Stimulated activated CD4-positive, alpha-beta T cell treated with anti-CD3 and anti-CD28 coated beads, Interleukin-1b, Interleukin-23, amount 100 ng/mL, for 48 hours (primary cell): ENCODE measurements at places on chromosomes 4 and X.

DNA sequence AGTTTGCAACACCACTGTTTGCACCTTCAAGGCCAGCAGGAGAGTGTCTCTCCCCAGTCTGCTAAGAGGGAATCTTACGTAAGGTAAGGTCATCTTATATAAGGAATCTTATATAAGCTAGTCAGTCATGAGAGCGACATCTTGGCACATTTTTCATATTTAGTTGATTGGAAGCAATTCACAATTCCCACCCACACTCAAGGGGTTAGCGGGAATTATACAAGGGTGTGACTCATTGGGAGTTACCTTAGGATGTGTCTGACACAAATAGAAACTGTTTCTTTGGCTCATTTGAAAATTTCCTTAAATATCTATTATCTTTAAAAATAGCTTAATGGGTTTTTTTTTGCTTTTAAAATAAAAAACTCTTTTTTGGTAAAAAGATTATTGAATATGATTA lies 62.1 kb upstream of the GRPR start:
- DNase-seq, result no peak

- no peak for DNase-seq
These were observed 12.3 kb upstream of the UCP1 start for GRCh38 chr4:140581078-140581477.

GRCh38 chrX:129043138-129043537 lies 480.2 kb downstream of the SMARCA1 start:
- DNase-seq, result no peak

- no peak for DNase-seq
These were observed 5.5 kb upstream of the S100P start for GRCh38 chr4:6687947-6688878.

- DNase-seq, result no peak
These were observed 9.7 kb upstream of the NSG1 start for GRCh38 chr4:4377191-4377590.

DNA sequence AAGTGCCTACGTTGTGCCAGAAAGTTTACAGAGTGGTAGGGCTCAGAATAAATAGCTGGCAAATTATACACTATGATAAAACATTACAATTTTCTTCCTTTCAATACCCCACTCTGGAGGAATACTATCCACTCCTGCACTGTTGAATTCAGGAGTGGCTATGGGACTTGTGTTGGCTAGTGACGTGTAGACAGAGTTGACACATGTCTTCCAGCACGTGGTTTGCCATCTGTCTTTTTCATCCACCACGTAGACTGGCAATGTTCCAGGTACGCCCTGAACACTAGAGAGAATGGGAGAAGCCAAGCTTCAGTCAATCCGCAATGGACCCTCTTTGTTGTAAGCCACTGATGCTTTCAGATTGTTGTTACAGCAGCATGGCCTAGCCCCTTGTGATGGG lies 168.8 kb upstream of the RBPJ start:
- DNase-seq, result peak; percentile 25

DNA sequence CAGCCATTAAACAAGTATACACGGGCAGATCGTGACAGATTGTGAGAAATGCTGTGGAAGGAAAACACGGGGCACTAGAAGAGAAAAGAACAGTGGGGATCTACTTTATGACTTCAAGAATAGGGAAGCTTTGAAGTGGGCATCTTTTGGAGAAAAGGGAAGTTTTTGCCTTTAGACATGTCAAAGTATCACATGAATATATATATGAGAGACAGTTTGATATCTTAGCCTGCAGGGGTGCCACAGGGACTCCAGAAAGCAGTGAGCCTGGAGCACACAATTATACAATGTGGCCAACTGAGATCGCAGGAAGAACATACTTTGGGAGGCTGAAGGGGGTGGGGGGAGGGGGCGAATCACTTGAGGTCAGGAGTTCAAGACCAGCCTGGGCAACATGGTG lies 35.7 kb downstream of the RELL1 start:
- DNase-seq, result no peak

DNA sequence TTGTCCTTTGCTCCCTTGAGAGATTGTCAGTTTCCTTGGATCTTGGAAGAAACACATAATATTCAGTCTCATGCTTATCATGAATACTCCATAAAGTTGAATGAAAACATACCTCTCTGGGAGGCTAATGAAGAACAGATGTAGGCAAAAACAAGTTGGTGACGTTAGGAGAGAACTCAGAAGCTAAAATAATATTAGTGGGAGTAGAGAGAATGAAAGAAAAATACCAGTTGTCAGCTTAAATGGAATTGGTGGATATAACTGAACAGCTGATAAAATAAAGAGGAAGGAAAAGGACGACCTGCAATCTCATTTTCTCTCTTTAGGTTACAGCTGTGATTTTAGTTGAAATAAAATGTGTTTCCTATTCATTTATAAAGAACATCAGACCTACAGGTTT lies 124.8 kb downstream of the SNCA start:
- no peak for DNase-seq

- no peak for DNase-seq
These were observed 45.3 kb upstream of the KCTD8 start for GRCh38 chr4:44493924-44494323.

DNA sequence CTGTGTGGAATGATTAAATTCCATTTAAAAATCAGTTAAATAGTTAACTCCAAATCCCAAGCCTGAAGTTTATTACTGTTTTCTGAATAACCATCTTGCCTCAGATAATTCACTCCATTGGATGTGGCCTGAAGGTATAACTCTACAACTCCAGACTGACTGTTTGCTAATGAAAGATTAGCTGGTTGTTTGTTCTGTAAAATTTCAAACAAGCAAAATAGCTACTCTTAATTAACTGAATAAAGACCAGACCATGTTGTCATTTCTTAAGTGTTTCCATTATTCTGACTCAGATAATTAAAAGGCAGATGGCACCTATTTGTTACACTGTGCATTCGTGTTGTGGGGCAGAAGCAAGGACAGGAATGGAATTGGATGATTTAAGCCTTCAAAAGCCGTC lies 78.5 kb upstream of the DDIT4L start:
- no peak for DNase-seq

GRCh38 chr4:140736669-140737343 lies 19.4 kb downstream of the TBC1D9 start:
- no peak for DNase-seq

- DNase-seq, result no peak
These were observed 182.7 kb upstream of the PCDH7 start for GRCh38 chr4:30537456-30537855.

DNA sequence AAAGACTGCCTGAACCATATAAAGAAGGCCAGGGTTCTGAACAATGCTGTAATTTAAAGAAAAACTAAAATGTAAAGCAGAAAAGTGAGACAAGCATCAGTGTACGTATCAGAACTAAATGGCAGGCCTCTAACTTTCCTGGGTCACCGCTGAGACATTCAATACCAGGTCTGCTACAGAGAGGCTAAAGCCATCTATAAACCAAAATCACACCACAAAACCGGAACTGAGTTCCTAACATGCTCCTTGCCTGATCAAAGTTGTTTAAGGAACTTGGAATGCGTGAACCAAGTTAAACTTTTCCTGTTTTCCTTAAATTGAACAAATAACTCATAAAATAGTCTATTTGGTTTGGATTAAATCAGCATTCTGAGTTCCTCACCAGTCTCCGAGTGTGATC lies 55.3 kb upstream of the TECRL start:
- no peak for DNase-seq

DNA sequence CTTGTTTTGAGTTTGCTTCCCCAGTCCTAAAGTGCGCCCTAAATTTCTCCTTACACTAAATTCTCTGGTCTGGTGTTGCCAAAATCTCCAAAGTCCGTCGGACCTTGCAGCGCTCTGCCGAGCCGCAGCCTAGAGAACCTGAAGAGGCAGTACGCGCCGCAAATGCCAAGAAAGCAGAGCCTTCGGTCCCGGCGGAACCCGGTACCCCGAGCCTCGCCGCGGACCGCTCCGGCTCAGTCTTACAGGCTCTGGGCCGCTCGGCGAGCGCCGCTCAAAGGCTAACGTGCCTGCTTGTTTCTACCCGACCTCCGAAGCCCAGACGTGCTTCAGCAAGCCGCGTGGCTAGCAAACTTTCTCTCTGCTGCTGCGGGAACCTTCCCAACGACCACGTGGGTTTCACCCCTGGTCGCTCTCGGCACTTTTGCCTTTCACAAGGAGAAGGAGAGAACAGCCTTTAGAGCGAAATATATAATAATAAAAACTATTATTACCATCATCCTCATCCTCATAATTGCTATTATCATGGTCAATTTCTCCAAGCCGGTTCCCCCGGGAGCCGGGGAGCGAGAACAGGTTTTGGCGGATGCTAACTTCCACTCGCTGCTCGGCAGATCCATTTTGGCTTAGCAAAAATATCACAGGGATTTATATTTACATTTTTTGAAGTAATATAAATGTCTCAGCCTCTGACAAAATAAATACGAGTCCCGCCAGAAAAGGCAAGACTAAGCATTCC lies 2.2 kb upstream of the HTR2C start:
- no peak for DNase-seq

DNA sequence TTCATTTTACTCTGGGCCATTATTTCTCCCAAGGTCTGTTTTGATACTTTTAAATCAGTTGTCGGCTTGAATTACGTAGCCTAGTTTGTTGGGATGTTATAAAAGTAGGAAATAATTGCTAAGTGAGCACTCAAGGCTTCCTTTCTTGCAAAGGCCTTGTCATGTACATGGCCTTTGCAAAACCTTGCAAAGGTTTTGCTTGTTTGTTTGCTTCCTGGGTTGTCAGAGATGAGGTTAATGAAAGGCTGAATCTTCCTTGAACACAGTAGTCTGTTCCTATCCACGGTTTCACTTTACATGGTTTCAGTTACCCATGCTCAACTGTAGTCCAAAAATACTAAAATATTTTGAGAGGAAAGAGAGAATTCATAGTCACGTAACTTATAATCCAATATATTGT lies 113.5 kb downstream of the NAA11 start:
- DNase-seq, result no peak

GRCh38 chr4:185259719-185260118 lies 50.3 kb downstream of the SNX25 start:
- DNase-seq, result no peak

- no peak for DNase-seq
These were observed 46.7 kb downstream of the FGF16 start for GRCh38 chrX:77493677-77494553.

- no peak for DNase-seq
These were observed 138.4 kb upstream of the GALNTL6 start for GRCh38 chr4:171674781-171675180.

GRCh38 chr4:74376888-74377483 lies 12.0 kb downstream of the EREG start:
- DNase-seq, result no peak

DNA sequence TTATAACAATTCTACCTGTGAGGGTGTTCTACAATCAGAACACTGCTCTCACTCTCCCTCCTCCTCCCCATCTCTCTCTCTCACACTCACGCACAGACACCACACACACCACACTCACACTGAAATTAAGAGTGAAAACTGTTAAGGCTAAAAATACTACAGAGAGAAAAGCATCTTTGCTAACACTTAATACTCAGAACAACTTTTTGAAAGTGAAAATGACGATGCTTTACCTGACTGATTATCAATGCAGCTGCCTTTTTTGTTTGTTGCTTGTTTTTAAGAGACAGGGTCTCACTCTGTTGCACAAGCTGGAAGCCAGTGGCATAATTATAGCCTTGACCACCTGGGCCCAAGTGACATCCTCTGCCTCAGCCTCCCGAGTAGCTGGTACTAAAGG lies 222.4 kb downstream of the APBB2 start:
- DNase-seq, result no peak

DNA sequence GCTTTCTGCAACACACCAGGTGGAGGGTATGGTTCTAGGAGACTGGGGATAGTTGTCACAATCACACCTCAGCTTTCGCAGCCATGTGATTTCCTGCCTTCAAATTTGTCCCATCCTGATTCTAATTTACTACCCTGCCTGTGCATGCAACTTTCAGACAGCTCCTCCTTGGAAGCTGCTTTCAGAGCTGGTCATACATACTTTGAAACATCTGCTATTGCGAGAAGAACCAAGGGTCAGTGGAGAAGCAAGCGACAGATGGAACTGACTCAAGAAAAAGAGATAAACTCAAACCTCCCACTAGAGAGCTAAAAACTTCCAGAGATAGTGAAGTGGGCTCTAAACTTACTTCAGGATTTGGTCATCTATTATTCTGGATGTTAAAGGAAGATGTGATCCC lies 381.7 kb upstream of the FGF13 start:
- no peak for DNase-seq
